Hippocampal formation (tissue), 2 donors: ENCODE measurements at places on chromosomes 3 and 15.

GRCh38 chr15:59168536-59168935 lies 38.1 kb upstream of the LDHAL6B start:
- no peak for DNase-seq

DNA sequence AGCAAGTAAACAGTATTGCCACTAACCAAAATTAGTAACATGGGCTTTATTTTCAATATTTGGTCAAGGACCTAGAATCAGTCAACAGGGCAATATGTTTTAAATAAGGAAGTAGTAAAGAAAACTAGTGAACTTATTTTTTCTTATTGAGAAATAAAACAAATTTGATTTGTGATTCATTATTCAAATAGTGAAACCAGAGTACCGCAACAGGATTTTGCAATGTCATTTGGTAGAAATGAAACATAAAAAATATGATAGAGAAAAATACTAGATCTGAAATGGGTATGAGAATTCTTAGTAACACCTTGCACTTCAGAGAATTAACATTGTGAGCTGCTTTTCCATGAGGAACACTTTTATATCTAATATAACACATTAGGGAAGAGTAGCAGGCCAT lies 291.8 kb upstream of the GBE1 start:
- DNase-seq, result no peak

DNA sequence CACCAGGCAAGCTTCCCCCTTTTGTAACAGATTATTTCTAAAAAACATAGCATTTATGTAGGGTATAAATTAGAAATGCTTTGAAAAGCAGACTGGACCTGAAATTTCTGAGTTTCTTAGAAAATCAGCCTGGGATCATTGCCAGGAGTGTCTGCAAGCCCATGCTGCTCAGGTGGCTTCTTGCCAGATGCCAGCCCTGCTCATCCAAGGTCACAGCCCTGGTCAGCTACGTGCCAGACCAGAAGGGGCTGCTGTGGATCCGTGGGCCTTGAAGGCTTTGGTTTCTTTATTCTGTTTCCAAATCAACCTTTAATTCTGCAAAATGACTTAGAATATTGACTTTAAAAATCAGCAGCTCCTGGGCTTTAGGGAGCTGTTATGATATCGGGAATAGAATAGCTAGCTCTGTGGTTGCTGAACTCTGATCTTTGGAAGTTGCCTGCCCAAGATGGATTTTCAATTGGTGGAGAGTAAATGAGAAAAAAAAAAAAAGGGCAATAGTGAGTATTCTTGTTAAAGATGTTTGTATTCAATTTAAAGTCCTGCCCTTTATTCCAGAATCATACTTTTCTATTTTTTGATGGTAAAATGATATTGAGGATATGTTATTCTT lies 370.1 kb upstream of the ONECUT1 start:
- DNase-seq, result no peak

GRCh38 chr3:127006781-127007436 lies 24.0 kb downstream of the PLXNA1 start:
- DNase-seq, result no peak

- DNase-seq, result no peak
Measured at GRCh38 chr15:94387849-94388441, 156.6 kb downstream of the MCTP2 start.

DNA sequence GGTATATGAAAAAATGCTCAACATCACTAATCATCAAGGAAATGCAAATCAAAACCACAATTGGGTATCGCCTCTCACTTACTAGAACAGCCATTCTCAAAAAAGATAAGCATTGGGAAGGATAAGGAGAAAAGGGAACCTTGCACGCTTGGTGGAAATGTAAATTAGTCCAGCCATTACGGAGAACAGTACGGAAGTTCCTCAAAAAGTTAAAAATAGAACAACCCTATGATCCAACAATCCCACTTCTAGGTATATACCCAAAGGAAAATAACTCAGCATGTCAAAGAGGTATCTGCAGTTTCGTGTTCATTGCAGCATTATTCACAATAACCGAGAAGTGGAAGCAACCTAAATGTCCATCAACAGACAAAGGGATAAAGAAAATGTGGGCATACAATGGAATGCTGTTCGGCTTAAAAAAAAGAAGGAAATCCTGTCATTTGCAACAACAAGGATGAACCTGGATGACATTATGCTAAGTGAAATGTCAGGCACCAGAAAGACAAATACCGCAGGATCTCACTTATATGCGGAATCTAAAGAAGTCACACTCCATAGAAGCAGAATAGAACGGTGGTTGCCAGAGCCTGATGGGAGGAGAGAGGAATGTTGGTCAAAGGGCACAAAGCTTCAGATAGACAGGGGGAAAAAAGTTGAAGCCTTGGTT lies 11.7 kb upstream of the CMTM7 start:
- DNase-seq, result no peak

DNA sequence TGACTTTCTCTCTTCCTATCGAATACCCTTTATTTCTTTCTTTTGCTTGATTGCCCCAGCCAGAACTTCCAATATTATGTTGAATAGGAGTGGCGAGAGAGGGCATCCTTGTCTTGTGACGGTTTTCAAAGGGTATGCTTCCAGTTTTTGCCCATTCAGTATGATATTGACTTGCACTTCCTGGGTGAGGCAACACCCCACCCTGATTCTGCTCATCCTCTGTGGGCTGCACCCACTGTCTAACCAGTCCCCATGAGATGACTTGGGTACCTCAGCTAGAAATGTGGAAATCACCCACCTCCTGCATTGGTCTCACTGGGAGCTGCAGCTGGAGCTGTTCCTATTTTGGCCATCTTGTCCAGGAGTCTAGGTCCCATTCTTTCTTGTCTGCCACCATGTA lies 44.8 kb upstream of the KCNH8 start:
- DNase-seq, result no peak

GRCh38 chr3:116233711-116234357 lies 211.5 kb downstream of the LSAMP start:
- DNase-seq, result no peak

DNA sequence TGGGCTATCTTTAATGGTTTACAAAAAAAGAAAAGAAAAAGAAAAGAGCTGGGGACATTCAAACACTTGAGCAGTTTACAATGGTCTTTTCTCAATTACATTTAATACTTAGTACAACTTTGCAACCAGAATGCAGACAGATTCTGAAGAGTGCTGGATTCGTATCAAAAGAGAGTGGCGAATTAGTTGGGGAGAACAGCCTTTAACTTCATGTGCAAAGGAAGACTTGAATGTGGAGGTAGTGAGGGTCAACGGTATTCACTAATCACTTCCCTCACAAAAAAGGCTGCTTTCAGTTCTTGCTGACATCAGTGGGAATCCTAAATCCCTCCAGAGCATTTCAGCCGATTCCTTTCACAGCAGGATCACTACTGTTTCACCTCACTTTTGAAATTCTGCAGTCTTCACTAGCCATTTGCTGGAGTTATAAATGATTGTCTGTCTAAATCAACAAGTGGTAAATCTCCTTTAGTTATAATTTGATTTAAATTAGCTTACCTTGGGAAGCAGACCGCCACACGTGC lies 323.0 kb upstream of the SEMA6D start:
- no peak for DNase-seq

GRCh38 chr3:33947272-33948195 lies 149.1 kb downstream of the PDCD6IP start:
- DNase-seq, result no peak

GRCh38 chr3:26422415-26422814 lies 200.2 kb upstream of the LRRC3B start:
- no peak for DNase-seq
